ENCODE measurements at places on chromosomes 1 and 21. TPM values are rescaled to one million over a fixed set of nuclear protein-coding genes. Genes with fewer than 3 reads are reported as not detected.

The CAMK1G gene
- not detected for total RNA-seq

The CNR2 gene
- not detected for total RNA-seq

The GON4L gene
- 17.4 TPM for total RNA-seq

The RHBG gene
- total RNA-seq = not detected

The FMO5 gene
- total RNA-seq = 7.3 TPM

The LAMC2 gene
- total RNA-seq = 1,305 TPM

The INTS11 gene
- 35.8 TPM for total RNA-seq

The TENT5C gene
- 2.1 TPM for total RNA-seq

The RUNX1 gene
- 25.4 TPM for total RNA-seq

The NES gene
- 1.0 TPM for total RNA-seq

The TRMT1L gene
- total RNA-seq = 12.5 TPM

The COL6A2 gene
- total RNA-seq = 60.7 TPM

The ZBTB7B gene
- total RNA-seq = 29.2 TPM

The TTC22 gene
- total RNA-seq = 10.3 TPM

The REN gene
- not detected for total RNA-seq

The DUSP10 gene
- 14.1 TPM for total RNA-seq

The LCE3E gene
- not detected for total RNA-seq

The DNASE2B gene
- not detected for total RNA-seq

The RGS13 gene
- total RNA-seq = not detected

The B3GALT5 gene
- total RNA-seq = 2.3 TPM

The PLA2G2C gene
- total RNA-seq = not detected

The S100A2 gene
- 392 TPM for total RNA-seq

The CHAF1B gene
- 0.70 TPM for total RNA-seq

The TNNI3K gene
- not detected for total RNA-seq

The KANK4 gene
- total RNA-seq = not detected

The SIPA1L2 gene
- total RNA-seq = 22.6 TPM

The PTGER3 gene
- total RNA-seq = 0.52 TPM

The RGS1 gene
- not detected for total RNA-seq

The NECTIN4 gene
- total RNA-seq = 25.0 TPM

The CACNA1E gene
- total RNA-seq = not detected

The CYP4Z1 gene
- total RNA-seq = not detected

The CHRM3 gene
- total RNA-seq = not detected

The HAO2 gene
- not detected for total RNA-seq

The PEAR1 gene
- total RNA-seq = 3.9 TPM

The LCE2C gene
- total RNA-seq = not detected

The WLS gene
- total RNA-seq = 32.5 TPM

The CELA2A gene
- not detected for total RNA-seq
